Thoracic aorta (tissue), 2 donors: ENCODE measurements at places on chromosomes 12 and 14. TPM values are rescaled to one million over a fixed set of nuclear protein-coding genes. Genes with fewer than 3 reads are reported as not detected.

CAPZA3 gene
- not detected for total RNA-seq

FANCM gene
- 4.3 TPM for total RNA-seq

SLC5A8 gene
- not detected for total RNA-seq

HOXC11 gene
- total RNA-seq: not detected

P2RX7 gene
- total RNA-seq: 4.0 TPM

KRT75 gene
- total RNA-seq: not detected

TSPAN8 gene
- total RNA-seq: 70.9 TPM

GUCY2C gene
- not detected for total RNA-seq

DNA sequence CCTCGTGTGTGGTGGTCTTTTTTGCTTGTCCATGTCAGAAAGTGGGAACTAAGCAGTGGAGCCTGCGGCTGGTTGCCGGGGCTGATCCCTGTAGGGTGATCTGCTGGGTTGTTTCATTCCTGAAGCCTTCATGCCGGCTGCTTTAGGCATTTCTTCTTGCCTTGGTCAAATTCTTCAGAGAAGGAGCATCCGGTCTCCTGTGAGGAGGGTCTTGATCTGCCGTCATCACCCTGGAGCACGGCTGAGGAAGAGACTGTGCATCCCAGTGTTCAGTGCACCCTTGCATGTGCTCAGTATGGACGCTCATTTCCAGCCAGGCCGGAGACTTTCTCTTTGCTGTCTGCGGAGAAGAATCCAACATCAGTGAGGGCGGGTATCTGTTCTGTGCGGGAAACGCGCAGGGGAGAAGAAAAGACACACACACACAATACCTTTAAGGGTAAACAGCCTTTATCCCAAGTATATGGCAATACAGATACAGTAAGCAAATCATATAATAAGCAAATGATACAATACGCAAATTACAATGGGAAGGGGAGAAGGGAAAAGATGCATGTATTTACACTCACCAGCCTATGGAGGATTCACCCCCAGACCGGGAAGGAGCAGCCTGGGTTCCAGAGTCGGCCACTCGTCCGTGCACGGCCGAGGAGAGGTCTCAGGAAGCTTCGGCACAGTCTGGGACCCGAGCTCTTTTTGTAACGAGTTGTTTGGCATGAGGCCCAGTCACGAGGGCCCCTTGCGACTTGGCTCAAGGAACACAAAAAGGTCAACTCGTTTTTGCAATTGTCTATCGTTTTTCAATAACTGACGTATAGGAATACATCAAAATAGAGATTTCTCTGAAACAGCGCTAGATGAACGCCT, 1366.8 kb upstream of the TMEM132C start:
- no peak overlapping the region for H3K4me3 ChIP-seq
- no peak overlapping the region for H3K27ac ChIP-seq
- no peaks in the 10 kb centered on the region for H3K4me1 ChIP-seq
- H3K27me3 ChIP-seq: no peaks in the 10 kb centered on the region
- no peak for DNase-seq

DNA sequence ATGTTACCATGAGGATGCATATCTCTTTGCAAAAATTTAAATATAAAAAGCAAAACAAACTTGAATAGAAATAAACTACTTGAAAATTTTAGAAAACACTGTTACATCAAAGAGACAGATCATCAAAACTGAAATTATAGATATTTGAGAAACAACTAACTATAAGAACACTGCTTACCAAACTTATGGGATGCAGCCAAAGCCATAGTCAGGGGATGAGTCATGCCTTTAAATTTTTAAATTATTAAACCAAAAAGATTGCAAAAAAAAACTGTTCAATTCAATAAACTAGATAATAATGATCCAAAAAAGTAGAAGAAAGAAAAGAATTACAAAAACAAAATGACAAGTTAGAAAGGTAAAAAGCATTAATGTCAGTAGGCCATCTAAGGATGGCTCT, 7.5 kb downstream of the BDKRB2 start:
- H3K27ac ChIP-seq: no peak overlapping the region
- DNase-seq: no peak
- H3K4me1 ChIP-seq: no peaks in the 10 kb centered on the region
- H3K36me3 ChIP-seq: no peaks in the 10 kb centered on the region
- no peak overlapping the region for H3K4me3 ChIP-seq

DNA sequence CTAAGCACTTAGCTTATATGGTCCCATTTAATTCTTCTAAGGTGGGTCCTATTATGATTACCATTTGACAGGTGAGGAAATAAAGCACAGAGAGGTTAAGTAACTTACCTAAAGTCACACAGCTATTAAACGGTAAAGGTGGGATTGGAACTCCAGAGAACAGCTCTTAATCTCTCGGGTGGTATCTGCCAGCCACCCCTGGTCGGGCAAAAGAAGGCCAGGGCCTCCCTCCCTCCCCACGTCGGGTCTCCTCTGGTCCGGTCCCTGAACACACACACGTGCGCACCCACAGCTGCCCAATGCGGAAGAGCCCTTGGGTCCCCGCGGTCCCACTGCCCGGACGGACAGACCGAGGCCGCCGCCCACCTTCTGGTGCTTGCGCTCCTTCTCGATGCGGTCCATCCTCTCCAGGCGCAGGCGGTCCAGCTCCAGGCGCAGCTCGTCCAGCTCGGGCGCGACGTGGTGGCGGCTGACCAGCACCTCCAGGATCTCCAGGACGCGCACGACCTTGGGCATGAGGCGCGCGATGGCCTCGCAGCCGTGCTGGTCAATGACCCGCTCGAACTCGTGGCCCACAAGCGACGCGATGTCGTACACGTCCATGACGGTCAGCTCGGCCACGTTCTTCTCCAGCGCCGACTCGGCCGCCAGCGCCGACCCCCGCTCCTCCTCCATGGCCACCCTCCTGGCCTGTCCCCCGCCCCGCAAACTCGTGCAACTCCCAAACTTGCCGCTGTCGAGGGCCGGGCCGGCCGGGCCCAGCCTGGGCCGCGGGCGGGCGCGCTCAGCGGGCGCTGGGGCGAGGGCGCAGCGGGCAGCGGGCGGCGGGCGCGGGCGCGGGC, 490 bp downstream of the RILPL1 start:
- peaks cover 17% of the 10 kb centered on the region for H3K4me1 ChIP-seq
- H3K36me3 ChIP-seq: no peaks in the 10 kb centered on the region
- H3K27ac ChIP-seq: peak overlapping the region; percentile 67

GRCh38 chr12:91994208-91994797, 151.3 kb downstream of the BTG1 start:
- H3K4me1 ChIP-seq: peaks cover 22% of the 10 kb centered on the region
- H3K4me3 ChIP-seq: no peak overlapping the region
- no peaks in the 10 kb centered on the region for H3K36me3 ChIP-seq
- DNase-seq: no peak

- H3K4me3 ChIP-seq: no peak overlapping the region
- H3K27me3 ChIP-seq: no peaks in the 10 kb centered on the region
- H3K36me3 ChIP-seq: no peaks in the 10 kb centered on the region
- H3K27ac ChIP-seq: no peak overlapping the region
- H3K4me1 ChIP-seq: no peaks in the 10 kb centered on the region
- DNase-seq: no peak
Measured at GRCh38 chr14:58815161-58815701, 177.5 kb downstream of the DACT1 start.

DNA sequence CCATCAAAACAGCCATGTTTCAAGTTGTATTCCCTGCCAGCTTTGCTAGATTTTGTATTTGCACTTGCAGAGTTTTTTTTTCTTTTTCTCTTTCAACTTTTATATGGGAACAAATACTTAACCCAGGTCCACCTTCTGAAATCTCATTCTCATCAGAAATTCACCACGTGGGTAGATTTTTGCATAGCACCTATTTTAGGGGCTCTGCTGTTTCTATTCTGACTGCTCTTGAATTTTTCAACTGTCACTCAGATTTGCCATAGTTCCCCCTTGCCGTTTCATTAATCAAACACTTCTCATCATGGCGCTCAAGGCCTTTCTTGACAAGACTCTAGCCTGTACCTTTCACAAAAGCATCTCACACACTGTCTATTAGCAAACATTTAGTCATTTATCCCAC, 767.2 kb downstream of the VRK1 start:
- H3K4me3 ChIP-seq: no peak overlapping the region
- no peaks in the 10 kb centered on the region for H3K4me1 ChIP-seq
- DNase-seq: no peak
- no peak overlapping the region for H3K27ac ChIP-seq
- no peaks in the 10 kb centered on the region for H3K36me3 ChIP-seq
- H3K27me3 ChIP-seq: no peaks in the 10 kb centered on the region

- H3K27ac ChIP-seq: no peak overlapping the region
- no peak overlapping the region for H3K4me3 ChIP-seq
- DNase-seq: no peak
Measured at GRCh38 chr12:91332302-91332701, 149.7 kb upstream of the DCN start.

- no peak overlapping the region for H3K4me3 ChIP-seq
- no peak overlapping the region for H3K27ac ChIP-seq
- no peak for DNase-seq
- peaks cover 8% of the 10 kb centered on the region for H3K4me1 ChIP-seq
- H3K27me3 ChIP-seq: no peaks in the 10 kb centered on the region
- no peaks in the 10 kb centered on the region for H3K36me3 ChIP-seq
Measured at GRCh38 chr12:60152756-60153155, 556.9 kb downstream of the SLC16A7 start.

DNA sequence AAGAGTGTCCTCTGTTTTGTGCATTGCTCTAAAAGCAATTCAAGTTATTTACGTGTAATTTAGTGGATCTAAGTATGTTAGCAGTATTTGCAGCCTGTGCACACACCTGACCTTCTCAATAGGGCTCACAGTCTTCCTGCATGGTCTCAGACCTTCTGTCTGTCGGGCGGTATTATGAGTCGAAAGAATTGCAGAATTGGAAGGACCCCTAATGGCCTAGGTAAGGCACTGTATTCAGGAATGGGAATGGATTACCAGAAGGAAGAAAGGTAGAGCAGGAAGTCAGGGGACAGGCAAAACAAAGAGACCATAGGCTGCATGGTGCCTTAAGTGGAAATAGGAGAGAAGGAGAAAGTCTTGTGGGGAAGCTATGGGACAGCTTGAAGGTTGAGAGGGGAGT, 341.6 kb downstream of the VRK1 start:
- DNase-seq: no peak
- H3K4me1 ChIP-seq: no peaks in the 10 kb centered on the region
- H3K27ac ChIP-seq: no peak overlapping the region
- H3K4me3 ChIP-seq: no peak overlapping the region
- no peaks in the 10 kb centered on the region for H3K36me3 ChIP-seq

DNA sequence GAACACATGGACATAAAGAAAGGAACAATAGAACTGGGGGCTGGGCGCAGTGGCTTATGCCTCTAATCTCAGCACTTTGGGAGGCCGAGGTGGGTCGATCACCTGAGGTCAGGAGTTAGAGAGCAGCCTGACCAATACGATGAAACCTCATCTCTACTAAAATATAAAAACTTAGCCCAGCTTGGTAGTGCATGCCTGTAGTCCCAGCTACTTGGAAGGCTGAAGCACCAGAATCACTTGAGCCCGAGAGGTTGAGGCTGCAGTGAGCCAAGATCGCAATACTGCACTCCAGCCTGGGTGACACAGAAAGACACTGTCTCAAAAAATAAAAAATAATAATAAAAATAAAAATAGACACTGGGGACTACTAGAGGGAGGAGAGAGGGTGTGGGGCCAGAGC, 154.5 kb downstream of the SEC23A start:
- peaks cover 11% of the 10 kb centered on the region for H3K4me1 ChIP-seq
- no peak for DNase-seq
- H3K27me3 ChIP-seq: no peaks in the 10 kb centered on the region
- no peak overlapping the region for H3K4me3 ChIP-seq
- H3K36me3 ChIP-seq: no peaks in the 10 kb centered on the region

DNA sequence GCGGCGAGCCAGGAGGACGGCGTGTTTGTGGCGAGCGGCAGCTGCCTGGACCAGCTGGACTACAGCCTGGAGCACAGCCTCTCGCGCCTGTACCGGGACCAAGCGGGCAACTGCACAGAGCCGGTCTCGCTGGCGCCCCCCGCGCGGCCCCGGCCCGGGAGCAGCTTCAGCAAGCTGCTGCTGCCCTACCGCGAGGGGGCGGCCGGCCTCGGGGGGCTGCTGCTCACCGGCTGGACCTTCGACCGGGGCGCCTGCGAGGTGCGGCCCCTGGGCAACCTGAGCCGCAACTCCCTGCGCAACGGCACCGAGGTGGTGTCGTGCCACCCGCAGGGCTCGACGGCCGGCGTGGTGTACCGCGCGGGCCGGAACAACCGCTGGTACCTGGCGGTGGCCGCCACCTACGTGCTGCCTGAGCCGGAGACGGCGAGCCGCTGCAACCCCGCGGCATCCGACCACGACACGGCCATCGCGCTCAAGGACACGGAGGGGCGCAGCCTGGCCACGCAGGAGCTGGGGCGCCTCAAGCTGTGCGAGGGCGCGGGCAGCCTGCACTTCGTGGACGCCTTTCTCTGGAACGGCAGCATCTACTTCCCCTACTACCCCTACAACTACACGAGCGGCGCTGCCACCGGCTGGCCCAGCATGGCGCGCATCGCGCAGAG, 873 bp downstream of the PLXNC1 start:
- H3K4me1 ChIP-seq: peaks cover 24% of the 10 kb centered on the region
- no peaks in the 10 kb centered on the region for H3K27me3 ChIP-seq
- H3K27ac ChIP-seq: no peak overlapping the region
- no peaks in the 10 kb centered on the region for H3K36me3 ChIP-seq
- DNase-seq: no peak

GRCh38 chr12:19908830-19909229, 459.5 kb upstream of the PDE3A start:
- peaks cover 43% of the 10 kb centered on the region for H3K4me1 ChIP-seq
- DNase-seq: no peak
- no peaks in the 10 kb centered on the region for H3K36me3 ChIP-seq
- no peak overlapping the region for H3K27ac ChIP-seq

GRCh38 chr12:11962860-11963259, 107.9 kb upstream of the BCL2L14 start:
- DNase-seq: no peak
- H3K27me3 ChIP-seq: no peaks in the 10 kb centered on the region
- no peak overlapping the region for H3K4me3 ChIP-seq
- H3K36me3 ChIP-seq: no peaks in the 10 kb centered on the region
- H3K4me1 ChIP-seq: no peaks in the 10 kb centered on the region

GRCh38 chr12:193261-193660, 20.7 kb downstream of the SLC6A12 start:
- H3K4me3 ChIP-seq: no peak overlapping the region
- H3K27me3 ChIP-seq: no peaks in the 10 kb centered on the region
- no peak for DNase-seq
- no peaks in the 10 kb centered on the region for H3K36me3 ChIP-seq

- H3K27me3 ChIP-seq: no peaks in the 10 kb centered on the region
- H3K4me1 ChIP-seq: no peaks in the 10 kb centered on the region
- H3K36me3 ChIP-seq: no peaks in the 10 kb centered on the region
- H3K27ac ChIP-seq: no peak overlapping the region
- no peak overlapping the region for H3K4me3 ChIP-seq
Measured at GRCh38 chr14:80792771-80793170, 148.8 kb downstream of the CEP128 start.

DNA sequence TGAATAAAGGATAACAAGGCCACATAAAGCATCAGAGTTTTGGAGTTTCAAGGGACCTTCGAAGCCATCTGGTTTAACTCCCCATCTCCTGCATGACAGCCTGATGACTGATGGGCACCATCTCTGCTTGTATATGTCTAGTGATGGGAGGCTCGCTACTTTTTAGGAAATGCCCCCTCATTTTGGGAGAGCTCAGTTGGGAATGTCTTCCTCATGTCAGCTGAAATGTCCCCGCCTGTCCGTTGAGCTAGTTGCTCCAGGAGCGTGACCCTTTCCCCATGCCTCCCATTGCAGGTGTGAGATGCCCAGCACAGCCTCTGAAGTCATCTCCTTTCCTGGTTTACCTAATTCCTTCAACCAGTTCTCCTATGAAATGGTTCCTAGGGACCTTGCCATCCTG, 69.6 kb upstream of the CAPRIN2 start:
- DNase-seq: no peak
- no peak overlapping the region for H3K4me3 ChIP-seq
- H3K27ac ChIP-seq: no peak overlapping the region
- H3K4me1 ChIP-seq: peaks cover 3% of the 10 kb centered on the region
